ENCODE measurements at places on chromosomes 5 and 9.

DNA sequence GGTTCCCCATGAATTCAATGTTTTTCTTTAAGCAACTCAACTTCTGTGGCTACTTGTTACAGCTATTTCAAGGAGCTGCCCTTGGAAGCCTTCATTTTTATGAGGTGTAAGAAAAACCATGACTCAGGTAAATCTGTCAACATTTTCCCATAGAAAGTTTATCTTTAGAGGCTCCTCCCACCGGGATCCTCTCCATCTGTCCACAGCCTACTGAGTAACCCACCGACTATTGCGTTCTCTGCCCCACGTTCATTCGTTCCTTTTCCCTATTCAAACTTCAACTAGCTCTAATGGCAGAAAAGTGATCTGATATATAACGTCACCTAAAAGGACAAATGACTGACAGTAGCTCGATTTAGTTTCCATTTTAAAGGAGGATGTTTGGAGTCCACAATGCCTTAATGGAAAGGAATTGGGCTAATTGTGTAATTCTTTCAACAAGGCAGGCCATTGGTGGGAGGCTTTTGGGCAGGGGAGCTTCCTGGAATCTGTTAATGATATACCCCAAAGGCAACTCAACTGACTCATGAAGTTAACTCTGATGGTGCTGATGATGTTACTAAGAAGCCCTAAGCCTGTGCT, 29.3 kb upstream of the NR3C1 start:
- DNase-seq, result no peak

DNA sequence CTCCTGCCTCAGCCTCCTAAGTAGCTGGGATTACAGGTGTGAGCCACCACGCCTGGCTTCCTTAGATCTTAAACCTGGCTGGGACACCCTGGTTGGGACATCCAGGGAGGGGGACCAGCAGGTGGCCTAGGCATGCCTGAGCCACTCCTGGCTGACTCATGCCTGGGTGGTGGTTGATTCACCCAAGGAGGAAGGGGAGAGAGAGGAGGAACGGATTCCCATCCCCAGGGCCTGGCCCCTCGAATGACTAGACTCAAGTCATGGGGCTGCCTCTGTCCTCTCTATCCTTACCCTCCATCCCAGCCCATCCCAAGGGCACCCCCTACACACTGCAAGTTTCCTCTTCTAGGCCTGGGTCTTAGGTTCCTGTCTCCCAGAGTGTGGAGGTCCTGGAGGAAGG, 12.7 kb downstream of the EEIG1 start:
- DNase-seq, result no peak

DNA sequence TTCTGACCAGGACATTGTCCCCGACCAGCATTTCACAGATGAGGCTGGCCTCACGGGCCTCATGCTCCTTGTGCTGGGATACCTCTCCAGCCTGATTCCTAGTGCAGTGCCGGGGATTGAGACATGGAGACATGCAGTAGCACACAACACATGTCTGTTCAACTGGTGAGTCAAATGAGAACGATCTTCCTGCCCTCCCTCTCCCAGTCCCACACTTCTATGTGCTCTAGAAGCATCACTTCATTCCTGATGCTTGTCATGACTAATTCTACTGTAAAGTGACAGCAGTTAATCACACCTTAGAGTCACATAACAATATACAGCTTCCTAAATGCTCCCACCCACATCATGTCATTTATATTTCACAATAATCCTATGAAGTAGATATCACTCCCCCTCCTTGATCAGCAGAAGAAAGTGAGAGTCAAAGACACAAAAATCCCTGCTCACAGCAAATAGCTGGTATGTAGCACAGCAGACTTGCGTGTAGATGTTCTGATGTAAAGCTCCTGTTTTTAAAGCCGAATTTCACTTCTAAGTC, 101.8 kb downstream of the CCDC192 start:
- DNase-seq, result no peak

DNA sequence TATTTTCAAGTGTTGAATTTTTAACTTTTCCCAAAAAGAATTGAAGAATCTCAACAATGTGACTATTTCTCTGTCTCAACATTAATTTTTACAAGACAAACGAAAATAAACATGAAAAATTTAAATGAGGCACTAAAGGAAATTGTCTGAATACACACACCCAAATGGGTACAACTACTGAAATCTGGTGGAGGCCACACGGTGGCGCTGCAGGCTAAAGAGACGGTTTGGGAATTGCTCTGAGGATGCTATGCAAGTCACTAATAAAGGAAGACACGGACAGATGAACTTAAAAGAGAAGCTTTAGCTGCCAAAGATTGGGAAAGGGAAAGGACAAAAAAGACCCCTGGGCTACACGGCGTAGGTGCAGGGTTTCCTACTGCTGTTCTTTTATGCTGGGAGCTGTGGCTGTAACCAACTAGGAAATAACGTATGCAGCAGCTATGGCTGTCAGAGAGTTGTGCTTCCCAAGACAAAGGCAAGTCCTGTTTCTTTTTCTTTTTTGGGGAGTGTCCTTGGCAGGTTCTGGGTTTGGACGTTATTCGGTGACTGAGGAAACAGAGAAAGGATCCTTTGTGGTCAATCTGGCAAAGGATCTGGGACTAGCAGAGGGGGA, at the start of gene PCDHB10:
PCDHB10 (plus strand) TSS at position 244 of the 616 bp plus-strand sequence; CDS start at position 444, 200 bp downstream.
- DNase-seq, result peak; percentile 72

DNA sequence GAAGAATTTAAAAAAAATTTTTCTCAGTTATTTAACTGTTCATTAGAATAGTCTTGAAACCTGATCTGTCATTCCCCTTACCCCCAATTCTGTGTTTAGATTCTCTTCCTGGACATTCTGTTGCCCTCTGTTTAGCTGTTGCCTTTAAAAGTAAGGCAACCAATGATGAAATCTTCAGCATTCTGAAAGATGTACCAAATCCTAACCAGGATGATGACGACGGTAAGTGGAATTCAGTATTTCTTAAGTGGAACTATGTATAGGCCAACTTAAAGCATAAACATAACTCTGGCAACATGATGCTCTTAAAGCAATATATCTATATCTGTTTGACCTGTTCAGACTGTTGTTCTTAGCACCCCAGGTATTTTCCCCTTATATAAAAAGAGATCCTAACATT, 27.2 kb downstream of the NCBP1 start:
- no peak for DNase-seq

- DNase-seq, result no peak
Observed at GRCh38 chr9:124929464-124929863, 11.4 kb downstream of the GOLGA1 start.

GRCh38 chr9:126165755-126166154, 160.9 kb upstream of the MVB12B start:
- DNase-seq, result no peak

- no peak for DNase-seq
Observed at GRCh38 chr5:59661311-59661710, 232.2 kb downstream of the PDE4D start.

GRCh38 chr9:114389612-114390368, 2.0 kb upstream of the AKNA start:
- DNase-seq, result no peak
